ENCODE measurements at places on chromosomes 7 and 10. TPM values are rescaled to one million over a fixed set of nuclear protein-coding genes. Genes with fewer than 3 reads are reported as not detected.

DNA sequence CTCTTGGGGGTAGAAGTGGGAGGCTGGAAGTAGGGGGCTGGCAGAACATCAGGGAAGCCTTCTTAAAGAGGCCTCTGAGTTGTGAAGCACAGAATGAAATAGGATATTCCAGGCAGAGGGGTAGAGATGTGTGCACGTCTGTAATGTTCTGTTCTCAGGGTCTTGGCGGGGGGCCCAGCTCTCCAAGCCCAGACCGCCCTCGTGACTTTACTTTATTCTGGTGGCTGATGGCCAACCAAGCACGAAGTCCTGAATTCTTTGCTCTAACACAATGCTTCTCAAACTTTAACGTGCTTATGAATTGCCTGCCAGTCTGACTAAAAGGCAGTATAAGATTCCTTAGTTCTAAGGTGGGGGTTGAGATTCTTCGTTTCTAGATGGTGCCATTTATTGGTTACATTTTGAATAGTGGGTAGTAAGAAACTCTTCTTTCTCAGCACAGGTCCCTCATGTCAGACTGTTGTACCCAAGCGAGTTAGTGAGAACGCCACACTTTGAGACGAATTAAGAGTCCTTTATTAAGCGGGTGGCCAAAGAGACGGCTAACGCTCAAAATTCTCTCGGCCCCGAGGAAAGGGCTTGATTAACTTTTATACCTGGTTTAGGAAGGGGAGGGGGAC lies 8.2 kb downstream of the PRXL2A start:
- no peak for DNase-seq

GRCh38 chr7:159019111-159019510 lies 125.6 kb downstream of the VIPR2 start:
- DNase-seq = no peak

DNA sequence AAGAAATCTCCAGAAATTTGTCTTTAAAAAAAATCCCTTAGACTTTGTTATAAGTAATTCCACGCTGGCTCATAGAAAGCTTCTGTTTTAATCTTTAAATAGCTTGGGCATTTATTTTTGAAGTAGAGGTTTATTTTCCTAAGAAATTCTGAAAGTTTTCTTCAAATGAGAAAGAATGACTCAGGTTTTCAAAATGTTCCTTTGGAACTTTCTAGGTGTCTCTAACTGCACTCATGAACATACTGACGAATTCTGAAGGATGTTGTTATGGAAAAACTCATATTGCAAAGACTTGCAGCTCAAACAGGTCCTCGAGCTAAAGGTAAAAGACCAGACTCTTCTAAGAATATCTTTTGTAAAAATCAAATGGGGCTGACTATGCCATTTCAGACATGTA lies 10.7 kb downstream of the DGKI start:
- no peak for DNase-seq

DNA sequence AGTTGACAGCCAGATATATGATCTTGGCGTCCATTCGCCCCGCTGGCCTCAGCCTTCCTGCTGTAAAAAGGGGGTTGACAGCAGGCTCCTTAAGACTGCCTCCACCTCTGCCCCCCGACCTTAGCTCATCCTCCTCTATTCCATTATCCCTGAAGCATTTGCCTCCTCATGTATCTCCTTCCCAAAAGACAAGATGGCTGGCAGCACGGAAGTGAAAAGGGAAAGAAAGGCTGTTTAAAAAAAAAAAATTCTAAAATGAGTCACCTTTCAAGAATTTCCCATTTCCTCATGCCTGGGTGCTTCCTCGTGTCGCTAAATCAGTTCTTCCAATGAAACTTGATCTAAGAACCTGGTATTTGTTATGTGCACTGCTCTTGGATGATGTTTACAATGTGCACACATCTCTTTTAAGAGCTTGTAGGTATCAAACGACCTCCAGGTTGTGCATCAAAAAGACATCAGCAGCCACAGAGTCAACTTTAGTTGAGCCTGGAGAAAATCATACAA lies 1.7 kb downstream of the SCRN1 start:
- DNase-seq = peak; percentile 58

DNA sequence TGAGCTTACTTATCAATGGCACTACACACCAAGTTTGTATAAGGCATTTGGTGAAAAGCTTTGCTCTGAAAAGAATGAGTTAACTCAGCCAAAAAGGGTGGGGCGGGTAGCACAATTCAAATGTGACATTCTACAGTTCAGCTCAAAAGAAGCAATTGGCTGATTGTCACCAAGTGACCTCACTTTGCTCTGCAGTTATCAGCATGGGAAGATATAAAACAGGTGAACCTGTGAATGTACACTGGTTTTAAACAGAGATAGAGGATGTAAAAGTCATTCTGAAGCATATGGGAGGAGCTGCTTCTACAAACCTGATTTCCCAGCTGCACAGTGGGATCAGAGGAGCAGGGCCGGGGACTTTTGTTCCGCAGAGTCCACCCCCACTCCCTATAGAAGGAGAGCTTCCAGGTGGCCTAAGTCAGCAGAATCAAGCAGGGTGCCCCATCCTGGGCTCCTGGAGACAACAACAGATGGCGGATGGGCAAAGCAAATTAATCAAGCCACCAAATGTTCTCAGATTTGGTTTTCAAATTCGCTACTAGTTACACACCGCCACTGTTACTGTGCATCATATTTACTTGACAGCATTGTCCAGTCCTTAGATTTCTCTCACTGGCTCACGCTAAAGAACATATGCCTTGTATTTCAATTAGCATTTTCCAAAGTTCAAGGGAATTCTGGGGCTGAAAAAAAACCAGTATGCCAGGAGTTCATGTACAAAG lies 27.5 kb upstream of the NPVF start:
- no peak for DNase-seq

GRCh38 chr7:153446490-153446889 lies 605.7 kb upstream of the DPP6 start:
- no peak for DNase-seq

DNA sequence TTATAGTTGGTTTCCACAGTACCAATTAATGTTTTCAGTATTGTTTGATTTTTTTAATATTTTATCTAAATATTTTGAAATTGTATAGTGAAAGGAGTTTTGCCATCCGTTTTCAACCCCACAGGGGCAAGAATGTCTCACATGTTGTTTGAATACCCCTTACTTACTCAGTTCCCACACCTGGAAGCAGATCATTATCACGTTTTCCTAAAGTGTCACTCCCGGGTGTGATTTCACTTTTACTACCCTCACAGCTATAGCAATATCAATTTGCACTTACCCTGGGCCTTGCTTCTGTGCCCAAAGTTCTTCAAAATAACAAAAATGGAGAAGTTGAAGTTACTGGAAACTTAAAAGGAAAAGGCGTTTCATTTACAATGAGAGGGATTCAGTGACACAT lies 228.1 kb downstream of the CSTF2T start:
- DNase-seq = no peak

DNA sequence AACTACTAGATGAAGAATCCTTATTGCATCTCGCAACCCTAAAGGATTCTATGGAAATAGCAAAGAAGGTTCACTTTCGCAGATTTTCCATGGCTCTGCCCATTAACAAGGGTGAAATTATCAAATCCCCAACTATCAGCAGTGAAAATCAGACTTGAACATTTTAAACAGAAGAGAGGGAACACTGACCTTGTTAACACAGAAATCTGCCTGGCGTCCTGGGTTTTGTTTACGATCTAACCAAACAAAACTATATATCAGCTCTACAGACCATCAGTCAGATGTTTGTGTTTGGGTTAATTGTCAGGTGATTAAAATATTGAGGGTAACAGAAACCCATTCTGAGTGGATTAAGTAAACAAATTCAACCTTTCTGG lies 1.9 kb downstream of the CTTNBP2 start:
- DNase-seq = no peak

The HPSE2 gene
- total RNA-seq = not detected

The GIMAP1 gene
- total RNA-seq = not detected

The CCL26 gene
- not detected for total RNA-seq

The SND1 gene
- 206 TPM for total RNA-seq
